ENCODE measurements at places on chromosomes 6 and 20. TPM values are rescaled to one million over a fixed set of nuclear protein-coding genes. Genes with fewer than 3 reads are reported as not detected.

The CGA gene
- polyA plus RNA-seq = 0.72 TPM

DNA sequence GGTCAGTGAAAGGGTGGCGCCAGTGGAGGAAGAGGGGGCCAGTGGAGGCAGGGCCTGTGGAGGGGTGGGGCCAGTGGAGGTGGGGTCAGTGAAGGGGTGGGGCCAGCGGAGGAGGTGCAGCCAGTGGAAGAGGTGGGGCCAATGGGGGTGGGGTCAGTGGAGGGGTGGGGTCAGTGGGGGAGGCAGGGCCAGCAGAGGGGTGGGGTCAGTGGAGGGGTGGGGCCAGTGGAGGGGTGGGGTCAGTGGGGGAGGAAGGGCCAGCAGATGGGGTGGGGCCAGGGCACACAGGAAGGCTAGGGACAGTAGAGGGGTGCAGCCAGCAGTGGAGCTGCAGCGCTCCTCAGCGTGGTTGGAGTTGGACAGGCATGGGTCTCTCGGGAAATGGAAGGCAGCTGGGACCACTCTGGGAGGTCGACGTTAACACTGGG lies 18.7 kb downstream of the ADRM1 start:
- DNase-seq = no peak

DNA sequence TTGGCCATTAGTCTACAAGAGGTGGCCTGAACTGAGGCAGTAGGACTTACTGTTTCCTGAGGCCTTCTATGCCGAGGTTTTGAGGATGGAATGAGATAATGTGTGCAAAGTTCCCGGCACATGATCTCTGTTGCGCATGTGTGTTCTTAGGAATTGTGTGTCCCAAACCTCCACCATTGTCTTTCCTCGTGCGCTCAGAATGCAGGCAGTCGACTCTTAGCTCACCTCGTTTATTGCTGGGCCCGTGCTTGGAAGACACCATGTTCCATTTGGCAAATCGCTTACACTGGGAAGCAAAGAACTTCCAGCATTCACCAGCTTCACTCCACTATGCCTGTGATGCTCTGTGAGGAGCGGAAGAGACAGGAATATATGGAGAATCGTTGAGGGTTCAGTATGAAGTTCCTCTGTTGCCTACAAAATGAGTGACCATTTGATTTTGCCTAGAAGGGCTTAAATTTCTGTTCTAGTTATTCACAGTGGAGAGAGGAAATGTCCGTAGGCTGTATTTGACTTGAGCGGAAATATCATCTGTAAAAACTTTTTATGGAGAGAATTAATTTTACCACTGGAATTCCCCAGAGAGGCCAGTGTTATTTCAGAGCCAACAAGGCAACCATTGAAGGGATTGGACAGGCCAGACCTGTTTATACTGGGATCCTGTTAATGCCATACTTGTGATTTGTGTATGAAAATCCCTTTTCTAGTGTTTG lies 75.7 kb upstream of the CLDN20 start:
- DNase-seq = no peak

- DNase-seq = no peak
Observed at GRCh38 chr6:138146544-138146943, 15.2 kb upstream of the ARFGEF3 start.

GRCh38 chr6:50722829-50723554 lies 9.7 kb downstream of the TFAP2D start:
- DNase-seq = no peak

DNA sequence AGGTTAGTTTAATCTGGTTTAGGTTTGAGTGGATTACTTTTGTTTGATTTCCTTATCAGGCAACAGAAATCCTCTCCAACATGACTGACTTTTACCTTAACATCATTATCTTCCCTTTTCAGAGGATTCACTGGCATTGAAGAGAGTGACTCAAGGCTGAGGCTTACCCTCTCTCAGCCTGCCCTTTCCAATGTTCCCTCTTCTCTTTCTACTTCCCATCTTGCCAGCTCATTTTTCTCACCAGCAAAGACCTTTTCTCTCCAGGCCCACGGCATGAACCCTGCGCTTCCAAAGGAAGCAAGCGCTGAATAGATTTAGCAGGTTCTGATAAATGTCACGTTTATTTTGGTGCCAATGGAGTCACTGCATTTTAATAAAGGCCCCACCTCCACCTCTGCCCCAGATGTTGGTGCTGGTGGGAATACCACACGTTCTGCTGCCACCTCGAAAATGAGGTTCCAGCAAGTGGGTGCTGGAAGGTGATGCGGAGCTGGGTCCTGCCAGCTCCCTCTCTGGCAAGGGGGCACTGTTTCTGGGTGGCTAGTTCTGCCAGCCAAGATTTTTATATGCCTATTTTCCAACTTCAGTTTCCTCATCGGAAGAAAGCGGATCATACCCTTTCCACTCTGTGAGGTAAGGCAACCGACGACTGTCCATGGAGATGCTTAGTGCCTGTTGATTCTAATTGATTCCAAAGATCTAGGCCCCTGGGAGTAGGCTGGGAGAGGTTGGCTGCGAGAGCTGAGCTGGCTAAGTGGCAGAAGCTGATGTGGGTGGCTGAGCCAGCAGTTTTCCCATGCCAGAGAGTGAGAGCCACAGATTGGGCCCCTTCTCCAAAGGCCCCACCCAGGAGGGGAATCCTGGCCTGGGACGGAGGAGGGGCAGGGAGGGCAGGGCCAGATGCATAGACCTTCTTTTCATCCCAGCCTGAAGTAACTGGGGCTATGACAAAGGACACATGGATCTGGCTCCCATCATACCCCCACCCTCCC lies 87.7 kb upstream of the MAFB start:
- DNase-seq = no peak

- DNase-seq = no peak
Observed at GRCh38 chr20:62686869-62687830, 21.5 kb upstream of the NTSR1 start.

DNA sequence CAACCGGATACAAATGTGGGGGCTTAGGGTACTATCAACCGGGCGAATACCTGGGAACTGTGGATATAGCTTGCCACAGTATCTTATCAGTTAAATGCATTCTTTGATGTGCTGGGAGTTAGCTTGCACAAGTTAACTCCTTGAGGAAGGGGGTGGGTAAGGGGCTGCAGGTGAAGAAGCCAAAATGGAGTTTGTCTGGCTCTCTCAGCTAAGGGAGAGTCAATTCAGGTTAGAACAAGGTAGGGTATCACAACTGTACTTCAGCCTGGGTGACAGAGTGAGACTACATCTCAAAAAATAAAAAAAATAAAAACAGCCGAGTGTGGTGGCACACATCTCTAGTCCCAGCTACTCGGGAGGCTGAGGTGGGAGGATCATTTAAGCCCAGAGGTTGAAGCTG lies 8.5 kb upstream of the BTN1A1 start:
- DNase-seq = no peak
